SK-N-SH (cell line): ENCODE measurements at places on chromosomes 16 and 17. TPM values are rescaled to one million over a fixed set of nuclear protein-coding genes. Genes with fewer than 3 reads are reported as not detected.
A peak's percentile ranks its signal among the peaks of the same experiment; 100 is the strongest.

KLHL10 gene
- polyA plus RNA-seq, result 0.02 and 0.03 TPM in 2 replicates

- no peak overlapping the region for H3K27ac ChIP-seq
- peaks cover 25% of the 10 kb centered on the region for H3K36me3 ChIP-seq
- H3K4me3 ChIP-seq, result no peak overlapping the region
- DNase-seq, result no peak
- no peaks in the 10 kb centered on the region for H3K27me3 ChIP-seq
- peaks cover 35% of the 10 kb centered on the region; the same call in 1 of the 2 replicates for H3K4me1 ChIP-seq
Observed at GRCh38 chr17:75689441-75689873, 22.3 kb downstream of the SAP30BP start.

GRCh38 chr16:2091547-2092255 is 43.9 kb downstream of the TSC2 start:
- no peak overlapping the region for H3K4me3 ChIP-seq
- DNase-seq, result peak; percentile 41
- peaks cover 80% of the 10 kb centered on the region; the same call in 1 of the 2 replicates for H3K36me3 ChIP-seq
- H3K27me3 ChIP-seq, result no peaks in the 10 kb centered on the region

DNA sequence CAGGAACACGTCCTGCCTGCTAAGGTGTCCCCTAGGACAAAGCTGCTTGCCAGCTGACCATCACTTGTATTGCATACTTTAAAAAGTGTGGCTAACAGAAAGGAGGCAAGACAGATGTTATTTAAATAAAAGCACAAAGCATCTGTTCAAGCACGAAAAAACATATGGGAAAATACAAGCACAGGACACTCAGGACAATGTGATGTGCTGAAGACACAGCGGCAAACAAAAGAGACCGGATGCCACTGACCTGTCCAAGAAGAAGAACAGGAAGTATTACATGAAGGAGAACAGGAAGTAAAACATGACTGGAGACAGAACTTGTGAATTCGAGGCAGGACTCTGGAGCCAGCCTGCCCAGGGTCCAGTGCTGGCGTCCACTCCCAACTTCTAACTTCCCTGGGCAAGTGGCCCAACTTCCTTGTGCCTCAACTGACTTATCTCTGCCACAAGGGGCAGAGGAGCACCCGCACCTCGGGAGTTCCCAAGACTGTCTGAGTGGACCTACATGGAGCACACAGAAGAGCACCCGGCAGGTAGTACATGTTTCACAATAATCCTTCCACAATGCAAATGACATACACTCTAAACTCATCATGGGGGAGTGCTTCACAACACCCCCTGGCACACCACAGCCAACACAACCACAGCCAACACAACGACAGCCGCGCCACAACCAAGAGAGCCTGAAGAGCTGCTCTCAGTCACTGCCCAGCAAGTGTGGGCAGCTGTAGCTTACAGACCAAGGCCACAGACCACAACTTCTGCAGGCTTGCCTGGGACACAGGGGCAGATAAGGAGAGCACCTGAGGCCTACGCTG is 36.6 kb downstream of the ANKRD11 start:
- H3K27ac ChIP-seq, result no peak overlapping the region
- H3K4me3 ChIP-seq, result no peak overlapping the region
- no peaks in the 10 kb centered on the region for H3K36me3 ChIP-seq
- no peak for DNase-seq
- H3K27me3 ChIP-seq, result no peaks in the 10 kb centered on the region
